Colonic mucosa (tissue), 4 donors: ENCODE measurements at places on chromosomes 16 and 17. TPM values are rescaled to one million over a fixed set of nuclear protein-coding genes. Genes with fewer than 3 reads are reported as not detected.

- DNase-seq = peak; percentile 29
These were observed 19.9 kb downstream of the TLE7 start for GRCh38 chr16:71421911-71422310.

TSPAN10 gene
- total RNA-seq = 0.25 TPM

GRCh38 chr17:65072660-65073071 is 16.1 kb upstream of the GNA13 start:
- peak; percentile 84 for DNase-seq

DNA sequence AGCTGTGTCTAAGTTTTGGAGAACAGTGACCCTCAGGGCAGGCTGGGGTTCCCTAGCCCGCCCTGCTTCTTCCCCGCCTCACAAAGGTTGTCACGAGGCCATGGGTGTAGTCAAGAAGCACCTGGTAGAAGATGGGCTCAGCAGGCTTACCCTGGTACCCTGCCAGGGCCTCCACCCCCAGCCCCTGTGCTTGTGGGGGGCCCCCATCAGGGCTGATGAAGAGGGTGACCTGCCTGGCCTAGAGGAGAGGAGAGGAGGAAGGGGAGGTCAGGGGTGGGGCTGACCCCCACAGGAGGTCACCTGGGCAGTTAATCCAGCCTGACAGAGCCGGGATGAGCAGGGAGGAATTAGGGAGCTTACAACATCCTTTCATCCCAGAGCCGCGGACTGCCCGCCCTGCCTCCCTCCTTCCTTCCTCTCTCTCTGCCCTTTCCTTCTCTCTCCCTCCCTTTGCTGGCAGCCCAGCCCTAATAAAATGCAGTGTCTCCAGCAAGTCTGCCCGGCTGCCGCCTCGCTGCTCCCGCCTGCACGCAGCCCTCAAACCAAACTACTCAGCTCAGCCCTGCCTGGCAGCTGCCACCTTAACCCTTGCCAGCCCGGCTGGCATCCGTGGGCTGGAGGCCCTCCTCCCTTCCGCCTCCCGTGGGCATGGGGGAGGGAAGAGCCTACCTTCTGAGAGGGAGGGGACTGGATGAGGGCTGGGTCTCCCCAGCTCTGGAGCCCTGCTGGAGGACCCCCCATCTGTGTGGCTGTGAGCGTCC is 7.2 kb downstream of the DLX3 start:
- DNase-seq = no peak

DNA sequence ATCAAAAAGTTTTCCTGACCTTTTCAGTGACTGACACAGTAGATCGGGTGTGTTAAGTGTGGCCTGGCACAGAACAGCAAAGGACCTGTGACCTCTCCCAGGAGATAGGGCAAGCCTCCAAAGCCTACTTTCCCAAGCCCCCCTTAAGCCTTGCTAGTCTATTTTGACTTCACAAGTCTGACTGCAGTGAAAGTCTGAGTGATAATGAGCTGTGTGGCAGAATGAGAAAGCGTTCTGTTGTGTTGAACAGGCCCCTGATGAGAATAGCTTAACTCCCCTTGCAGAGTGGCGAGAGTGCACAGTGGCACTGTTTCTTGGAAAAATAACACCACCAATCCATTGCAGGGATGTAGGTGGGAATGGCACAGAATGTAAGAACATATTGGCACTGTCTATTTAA is 32.8 kb downstream of the MMD start:
- no peak for DNase-seq

- peak; percentile 46 for DNase-seq
These were observed 714 bp downstream of the ACSF3 start for GRCh38 chr16:89094252-89094879.

DNA sequence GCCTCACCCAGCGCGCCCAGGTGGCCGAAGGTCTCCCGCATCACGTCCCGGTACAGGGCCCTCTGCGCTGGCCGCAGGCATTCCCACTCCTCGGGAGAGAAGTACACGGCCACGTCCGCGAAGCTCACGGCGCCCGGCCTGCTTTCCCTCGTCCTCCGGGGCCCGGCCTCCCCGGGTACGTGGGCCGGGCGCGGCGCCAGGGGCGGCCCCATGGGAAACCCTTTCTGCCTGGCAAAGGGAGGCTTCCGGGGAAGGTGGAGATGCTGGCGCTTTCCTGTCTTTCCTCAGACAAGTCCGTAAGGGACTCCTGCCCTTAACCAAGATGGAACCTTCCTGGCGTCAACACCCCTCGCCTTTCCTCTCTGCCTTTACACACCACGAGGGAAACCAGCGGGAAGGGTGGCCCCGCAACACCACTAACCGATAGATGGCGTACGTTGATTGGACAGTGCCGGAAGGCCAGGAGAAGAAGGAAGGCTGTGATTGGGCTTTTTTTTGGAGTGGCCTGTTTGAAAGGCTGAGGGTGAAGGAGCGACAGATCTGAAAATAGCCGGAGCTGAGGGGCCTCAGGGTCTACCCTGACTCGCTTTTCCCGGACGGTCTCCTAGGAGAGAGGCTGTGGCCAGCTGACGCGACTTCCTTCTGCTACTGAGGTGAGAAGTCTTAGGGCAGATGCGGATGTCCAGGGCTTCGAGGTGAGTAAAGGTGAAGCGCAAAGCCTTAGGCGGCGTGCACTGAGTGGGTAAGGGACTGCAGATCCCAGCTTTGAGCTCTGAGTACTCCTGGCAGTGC is at the start of gene ZNF785:
Gene ZNF785 (minus strand): TSS at position 298 of the 792 bp plus-strand sequence. CDS start 86 bp downstream, at position 212.
- peak; percentile 98 for DNase-seq

DNA sequence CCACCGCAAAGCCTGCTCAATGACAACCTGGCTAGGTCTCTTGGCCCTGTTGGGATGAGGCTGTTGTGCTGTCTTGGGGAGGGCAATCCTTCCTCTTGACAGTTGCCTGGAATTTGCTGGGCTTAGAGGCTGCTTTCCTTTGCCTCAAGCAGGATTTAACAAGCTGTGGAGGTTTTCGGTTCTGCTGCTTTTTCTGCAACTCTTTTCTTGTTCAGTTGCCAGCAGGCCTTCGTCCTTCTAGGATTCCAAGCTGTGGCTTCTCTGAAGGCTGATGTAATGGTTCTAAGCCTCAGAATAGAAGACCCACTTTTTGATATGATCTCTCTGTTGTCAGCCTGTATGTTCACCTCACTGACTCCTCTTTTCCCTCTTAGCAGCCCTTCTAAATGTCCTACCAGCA is 149.5 kb upstream of the HS3ST4 start:
- DNase-seq = no peak

- no peak for DNase-seq
These were observed 276.5 kb upstream of the ERCC4 start for GRCh38 chr16:13643412-13643811.

DNA sequence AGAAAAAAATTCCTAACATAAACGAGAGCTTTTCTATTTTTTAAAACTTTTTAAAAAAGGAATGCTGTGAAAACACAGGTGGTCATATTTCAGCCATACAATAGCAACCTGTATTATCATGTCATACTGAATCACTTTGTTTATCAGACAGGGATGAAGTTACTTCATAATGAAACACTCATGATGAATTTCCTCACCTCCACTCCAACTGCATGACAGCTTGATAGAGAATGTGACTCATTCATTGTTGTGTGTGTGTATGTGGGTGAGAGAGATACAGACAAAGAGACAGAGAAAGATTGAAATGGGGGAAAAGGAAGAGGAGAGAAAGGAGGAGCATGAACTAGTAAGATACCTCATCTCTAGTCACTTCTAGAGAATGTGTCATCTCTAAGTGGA is 109.0 kb downstream of the SYCE1L start:
- DNase-seq = no peak

SULT1A1 gene
- 150 TPM for total RNA-seq

CHST5 gene
- total RNA-seq = 142 TPM

GRCh38 chr17:60445144-60445543 is 22.9 kb downstream of the CHCT1 start:
- no peak for DNase-seq

GRCh38 chr16:580946-581498 is 8.8 kb upstream of the RAB40C start:
- no peak for DNase-seq

DNA sequence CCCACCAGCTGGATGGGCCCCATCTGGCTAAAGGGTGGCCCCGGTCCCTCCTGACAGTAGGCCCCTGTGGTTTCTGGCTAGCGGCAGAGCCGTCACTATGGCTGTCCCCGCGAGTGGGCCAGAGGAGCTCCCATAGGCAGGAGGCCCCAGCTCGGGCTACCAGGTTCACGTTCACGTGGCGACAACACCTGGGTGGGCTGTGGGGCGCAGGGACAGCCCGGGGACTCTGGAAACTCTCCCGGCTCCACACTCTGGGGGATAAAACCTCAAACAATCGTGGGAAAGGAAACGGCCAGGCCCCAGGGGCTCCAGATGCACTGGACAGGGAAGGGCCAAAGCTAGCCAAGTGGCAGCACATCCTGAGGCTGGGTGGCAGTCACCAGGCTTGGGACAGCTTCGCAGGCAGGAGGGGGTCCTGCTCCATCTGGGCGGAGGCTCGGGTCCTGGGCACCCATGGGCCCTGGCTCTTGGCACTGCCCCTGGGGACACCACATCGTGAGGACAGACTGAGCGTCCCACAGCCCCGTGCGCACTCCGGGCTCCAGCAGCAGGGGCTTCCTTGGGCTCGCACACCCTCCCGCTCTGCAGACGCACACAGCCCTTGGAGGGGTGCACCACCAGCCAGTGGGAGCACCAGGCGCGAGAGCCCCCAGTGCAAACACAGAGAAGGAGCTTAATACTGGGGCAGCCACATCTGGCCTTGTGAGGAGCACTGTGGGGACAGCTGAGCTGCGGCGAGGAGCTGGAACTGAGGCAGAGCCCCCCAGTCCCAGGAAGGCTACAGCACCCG is 4.4 kb downstream of the RNF166 start:
- no peak for DNase-seq

DNA sequence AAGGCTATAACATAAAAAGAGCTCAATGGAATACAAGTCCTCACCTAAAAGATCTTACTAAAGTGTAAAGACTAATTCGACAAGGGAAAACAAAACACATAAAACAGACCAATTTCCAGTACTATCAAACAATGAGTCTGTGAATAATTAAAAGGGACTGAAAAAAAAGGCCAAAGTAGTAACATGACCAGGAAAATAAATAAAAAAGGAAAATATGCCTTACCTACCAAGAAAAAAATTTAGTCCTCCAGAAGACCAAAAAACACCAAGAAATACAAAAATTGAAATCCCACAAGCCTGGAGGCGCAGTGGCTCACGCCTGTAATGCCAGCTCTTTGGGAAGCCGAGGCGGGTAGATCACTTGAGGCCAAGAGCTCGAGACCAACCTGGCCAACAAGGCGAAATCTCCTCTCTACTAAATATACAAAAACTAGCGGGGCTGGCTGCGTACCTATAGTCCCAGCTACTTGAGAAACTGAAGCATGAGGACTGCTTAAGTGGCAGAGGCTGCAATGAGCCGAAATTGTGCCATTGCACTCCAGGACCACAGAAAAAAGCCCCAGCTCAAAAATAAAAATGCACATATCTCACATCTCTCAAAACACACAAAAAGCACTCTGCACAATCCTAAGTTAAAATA is 60.8 kb downstream of the TEX14 start:
- peak; percentile 26 for DNase-seq

TBC1D3C gene
- not detected for total RNA-seq

DNA sequence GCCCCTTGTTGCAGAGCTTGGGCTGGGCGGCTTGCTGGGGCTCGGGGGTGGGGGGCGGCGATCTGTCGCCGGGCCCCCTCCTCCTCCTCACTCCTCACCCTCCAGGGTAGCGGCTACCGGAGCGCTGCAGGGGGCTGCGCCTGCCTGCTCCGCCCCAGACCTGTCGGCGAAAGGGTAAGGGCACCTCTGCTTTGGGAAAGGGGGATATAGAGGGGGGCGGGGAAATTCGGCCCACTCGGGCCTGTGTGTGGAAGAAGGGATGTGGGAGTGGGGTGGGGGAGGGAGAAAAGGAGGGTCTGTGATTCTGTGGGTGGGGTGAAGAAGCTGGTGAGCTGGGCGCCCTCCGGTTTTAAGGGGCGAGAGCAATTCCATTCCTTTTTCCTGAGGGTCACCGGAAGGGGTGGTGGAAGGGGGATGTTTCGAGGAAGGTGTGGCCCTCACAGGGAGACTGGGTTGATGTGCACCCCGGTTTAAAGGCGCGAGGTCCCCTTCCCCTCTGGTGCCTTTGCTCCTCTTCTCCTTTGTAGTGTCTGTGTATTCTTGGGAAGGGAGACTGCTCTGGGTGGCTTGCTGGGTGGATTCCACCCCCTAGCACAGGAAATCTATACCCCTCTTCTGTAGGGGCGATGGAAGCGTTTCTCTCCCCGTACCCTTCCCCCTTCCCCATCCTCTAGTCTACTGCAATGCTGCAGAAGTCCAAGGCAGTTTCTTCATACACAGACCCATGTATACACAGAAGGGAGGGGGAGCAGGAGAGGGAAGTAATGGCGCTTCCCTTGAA is 878 bp downstream of the TAOK1 start:
- DNase-seq = peak; percentile 37

NHLRC4 gene
- 0.35 TPM for total RNA-seq
